ENCODE measurements at places on chromosomes 4 and X. TPM values are rescaled to one million over a fixed set of nuclear protein-coding genes. Genes with fewer than 3 reads are reported as not detected.

The CTAG1A gene
- not detected for total RNA-seq

The F9 gene
- not detected for total RNA-seq

The ENAM gene
- not detected for total RNA-seq

The GRIA3 gene
- 7.4 TPM for total RNA-seq

The ZCCHC13 gene
- total RNA-seq, result not detected

The RS1 gene
- not detected for total RNA-seq

The NCAPG gene
- not detected for total RNA-seq

- DNase-seq, result no peak
These were observed 159.6 kb upstream of the RBPJ start for GRCh38 chr4:26161030-26161824.

DNA sequence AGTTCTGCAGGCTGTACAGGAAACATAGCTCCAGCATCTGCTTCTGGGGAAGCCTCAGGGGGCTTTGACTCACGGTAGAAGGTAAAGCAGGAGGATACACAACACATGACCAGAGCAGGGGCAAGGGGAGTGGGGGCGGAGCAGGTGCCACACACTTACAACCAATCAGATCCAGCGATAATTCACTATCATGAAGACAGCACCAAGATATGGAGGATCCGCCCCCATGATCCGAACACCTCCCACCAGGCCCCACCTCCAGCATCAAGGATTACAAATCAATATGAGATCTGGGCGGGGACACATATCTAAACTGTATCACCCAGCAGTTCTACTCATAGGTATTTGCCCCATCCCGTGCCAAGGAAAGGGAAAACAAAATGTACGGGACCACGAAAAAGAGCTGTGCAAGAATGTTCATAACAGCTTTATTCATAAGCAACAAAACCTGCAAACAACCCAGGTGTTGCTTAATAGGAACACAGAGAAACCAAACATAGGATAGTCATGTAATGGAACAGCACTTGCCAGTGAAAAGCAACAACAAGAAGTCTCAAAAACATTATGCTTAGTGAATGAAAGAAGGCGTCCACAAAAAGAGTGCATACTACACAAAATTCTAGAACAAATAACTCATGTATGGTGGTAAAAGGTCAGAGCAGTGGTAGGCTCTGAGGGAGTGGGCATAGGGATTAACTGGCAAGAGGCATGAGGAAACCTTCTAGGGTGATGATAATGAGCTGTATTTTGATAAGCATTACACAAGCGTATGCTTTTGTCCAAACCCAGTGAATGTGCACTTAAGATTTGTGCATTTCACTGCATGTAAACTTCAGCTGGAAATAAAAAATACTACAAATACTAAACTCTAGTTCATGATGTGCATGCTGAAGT lies 130.9 kb upstream of the FAM9B start:
- no peak for DNase-seq

- no peak for DNase-seq
These were observed 247.8 kb downstream of the TEX13A start for GRCh38 chrX:104972737-104973136.

GRCh38 chr4:72107456-72107855 lies 75.7 kb downstream of the NPFFR2 start:
- DNase-seq, result no peak

DNA sequence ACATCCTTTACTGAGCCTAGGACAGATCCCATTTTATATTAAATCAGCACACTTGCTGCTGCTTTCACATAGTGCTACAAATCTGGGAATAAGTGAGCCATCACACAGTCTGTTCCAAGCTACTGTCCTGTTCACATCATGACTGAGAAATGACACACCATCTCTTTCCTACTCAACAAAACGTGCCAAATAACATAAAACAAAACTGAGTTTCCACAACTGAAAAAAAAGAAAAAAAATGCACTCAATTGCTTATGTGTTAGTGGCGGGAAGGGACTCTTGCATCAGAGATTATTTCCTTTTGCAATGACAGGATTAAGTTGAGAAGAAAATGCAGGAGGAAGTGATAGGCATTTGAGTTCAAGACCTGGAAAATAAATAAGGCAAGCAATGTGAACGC lies 109.0 kb downstream of the SHROOM4 start:
- no peak for DNase-seq

- DNase-seq, result no peak
These were observed 56.2 kb downstream of the COX18 start for GRCh38 chr4:73013310-73013709.

GRCh38 chrX:15790769-15791290 lies 546 bp downstream of the ZRSR2 start:
- no peak for DNase-seq

GRCh38 chr4:43457866-43458265 lies 565.4 kb downstream of the GRXCR1 start:
- DNase-seq, result no peak

DNA sequence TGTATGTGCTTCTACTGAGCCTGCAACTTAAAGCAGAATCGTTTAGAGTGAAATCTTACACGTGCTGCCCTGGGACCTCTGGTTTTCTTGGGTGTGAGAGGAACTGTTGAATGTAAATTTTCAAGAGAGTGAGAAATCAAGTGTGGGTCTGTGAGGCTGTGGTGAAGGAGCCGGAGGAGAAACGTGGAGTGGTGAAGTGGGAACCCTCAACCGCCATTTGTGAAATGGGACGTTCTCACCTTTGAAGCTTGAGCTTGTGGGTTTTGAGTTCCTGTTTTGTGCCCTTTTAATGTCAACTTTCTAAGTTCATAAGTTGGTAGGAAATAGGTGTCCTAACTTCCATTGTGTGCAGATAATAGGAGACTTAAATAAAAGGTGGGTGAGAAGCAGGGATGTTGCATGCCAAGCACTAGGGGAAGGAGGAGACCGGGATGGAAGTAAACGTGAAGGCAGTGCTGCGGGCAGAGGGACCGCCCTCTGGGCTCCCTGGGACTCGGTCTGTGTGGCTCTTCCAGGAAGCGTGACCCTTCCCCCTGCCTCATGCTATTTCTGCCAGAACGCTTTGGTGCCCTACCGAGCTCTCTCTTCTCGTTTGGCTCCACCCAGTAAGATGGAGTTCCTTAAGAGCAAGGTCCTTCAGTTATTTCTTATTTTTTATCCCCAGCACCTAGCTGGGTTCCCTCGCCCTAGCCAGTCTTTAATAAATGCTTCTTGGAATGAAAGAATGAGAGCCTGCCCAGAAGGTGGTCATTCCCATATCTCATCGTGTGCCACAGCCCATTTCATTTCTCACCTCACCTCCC lies 56.0 kb downstream of the TMEM131L start:
- DNase-seq, result no peak

- DNase-seq, result no peak
These were observed 184.8 kb downstream of the ARHGAP24 start for GRCh38 chr4:85659610-85660218.

- no peak for DNase-seq
These were observed 116.7 kb downstream of the CDKL5 start for GRCh38 chrX:18542131-18542530.

GRCh38 chr4:82500435-82501153 lies 61.2 kb downstream of the TMEM150C start:
- DNase-seq, result no peak

GRCh38 chrX:18455384-18455783 lies 30.0 kb downstream of the CDKL5 start:
- DNase-seq, result no peak

All from uterus (tissue), 4 donors.